IPS DF 19.7 (cell line): ENCODE measurements at places on chromosomes 12 and 14.
A peak's percentile ranks its signal among the peaks of the same experiment; 100 is the strongest.

DNA sequence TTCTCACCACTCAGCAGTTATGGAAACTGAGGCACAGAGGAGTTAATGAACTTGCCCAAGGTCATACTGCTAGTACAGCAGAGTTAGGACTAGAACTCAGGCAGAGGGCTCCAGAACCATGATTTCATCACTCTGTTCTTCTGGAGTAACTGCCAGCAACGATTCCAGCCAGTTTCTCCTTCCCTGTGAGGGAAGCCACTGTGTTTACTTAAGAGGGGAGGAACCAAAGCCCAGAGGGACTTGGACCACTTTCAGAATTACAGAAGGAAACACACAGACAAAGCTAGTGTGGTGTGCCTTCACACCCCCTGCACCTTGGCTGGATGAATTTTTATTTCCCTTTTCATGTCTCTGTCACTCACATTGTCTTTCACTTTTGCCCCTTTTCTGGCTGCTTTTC is 398.2 kb downstream of the DPF3 start:
- DNase-seq, result no peak

DNA sequence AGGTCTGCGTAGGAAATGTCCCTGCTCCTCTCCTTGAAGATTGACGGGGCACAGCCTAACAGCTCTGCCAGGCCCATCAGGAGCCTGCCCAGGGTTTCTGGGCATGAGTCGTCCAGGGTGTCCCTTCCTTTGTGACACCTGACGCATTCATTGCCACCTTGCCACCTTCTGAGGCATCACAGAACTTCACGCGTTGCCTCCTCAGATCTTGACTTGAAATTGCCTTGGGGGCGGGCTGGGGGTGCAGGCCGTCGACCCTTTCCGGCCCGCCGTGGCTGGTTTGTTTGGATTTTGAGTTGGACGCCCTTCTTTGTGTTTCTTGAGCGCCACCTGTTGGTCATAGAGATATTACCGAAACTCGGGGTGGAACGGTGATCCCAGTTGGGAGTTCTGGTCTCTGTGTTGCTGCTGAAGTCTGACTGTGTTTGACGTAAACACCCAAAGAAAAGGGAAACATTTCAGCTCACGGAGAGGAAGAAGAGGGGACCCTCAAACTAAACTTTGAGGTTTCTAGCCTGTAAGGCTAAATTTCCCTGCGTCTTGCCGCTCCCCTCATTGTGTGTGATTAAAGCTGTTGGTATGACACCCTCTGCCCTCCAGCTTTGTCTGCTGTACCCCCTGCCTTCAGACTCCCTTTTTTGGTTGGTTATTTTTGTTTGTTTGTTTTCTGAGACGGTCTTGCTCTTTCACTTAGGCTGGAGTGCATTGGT is 44.6 kb downstream of the MLXIP start:
- DNase-seq, result no peak

- peak; percentile 9 for DNase-seq
Measured at GRCh38 chr14:66216763-66217162, 269.4 kb upstream of the CCDC196 start.

DNA sequence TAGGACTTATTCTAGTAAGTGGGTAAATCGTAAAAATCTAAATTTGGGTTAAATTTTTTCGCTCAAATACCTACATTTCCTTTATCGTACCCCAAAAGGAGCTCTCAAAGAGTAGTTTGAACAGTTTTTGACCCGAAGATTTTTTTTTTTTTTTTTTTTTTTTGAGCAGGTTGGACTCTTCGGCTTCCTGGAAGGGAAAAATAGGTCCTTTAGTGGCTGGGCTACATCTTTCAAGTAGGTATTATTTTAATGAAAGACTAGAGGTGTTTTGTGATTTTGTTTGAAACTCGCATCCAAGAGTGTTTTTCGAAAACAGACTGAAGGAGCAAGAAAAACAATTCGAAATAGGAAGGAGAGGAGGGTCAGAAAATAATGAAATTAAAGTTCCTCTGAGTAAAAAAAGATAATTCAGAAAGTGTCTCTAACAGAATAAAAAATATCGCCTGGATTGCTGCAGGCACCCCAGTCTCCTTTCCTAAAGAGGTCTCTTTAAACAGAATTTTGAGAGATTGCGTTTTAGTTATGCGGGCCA is 6.0 kb downstream of the CDKN1B start:
- DNase-seq, result no peak

DNA sequence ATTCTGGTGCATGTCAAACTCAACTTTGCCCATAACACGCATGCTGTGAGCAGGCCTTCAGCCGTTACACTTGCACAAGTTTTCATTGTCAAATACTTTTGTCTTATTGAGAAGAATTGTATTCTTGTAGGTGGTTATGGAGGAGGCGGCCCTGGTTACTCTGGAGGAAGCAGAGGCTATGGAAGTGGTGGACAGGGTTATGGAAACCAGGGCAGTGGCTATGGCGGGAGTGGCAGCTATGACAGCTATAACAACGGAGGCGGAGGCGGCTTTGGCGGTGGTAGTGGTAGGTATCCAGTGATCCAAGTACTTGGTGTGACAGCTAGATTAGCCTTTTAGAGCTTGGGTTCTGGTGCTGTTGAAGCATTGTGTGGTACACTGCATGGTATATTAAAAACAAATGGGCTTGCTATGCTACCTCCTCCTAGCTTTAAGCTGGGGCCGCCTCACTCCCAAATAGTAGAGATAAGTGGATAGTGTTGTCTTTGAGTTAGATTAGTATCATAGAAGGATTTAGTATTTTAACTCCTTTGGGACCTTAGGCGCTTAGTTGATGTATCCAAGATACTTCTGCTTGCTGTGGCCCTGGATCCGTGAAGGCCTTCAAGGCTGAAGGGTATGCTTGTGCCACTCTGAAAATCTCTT is 2.5 kb downstream of the HNRNPA1 start:
- DNase-seq, result no peak

DNA sequence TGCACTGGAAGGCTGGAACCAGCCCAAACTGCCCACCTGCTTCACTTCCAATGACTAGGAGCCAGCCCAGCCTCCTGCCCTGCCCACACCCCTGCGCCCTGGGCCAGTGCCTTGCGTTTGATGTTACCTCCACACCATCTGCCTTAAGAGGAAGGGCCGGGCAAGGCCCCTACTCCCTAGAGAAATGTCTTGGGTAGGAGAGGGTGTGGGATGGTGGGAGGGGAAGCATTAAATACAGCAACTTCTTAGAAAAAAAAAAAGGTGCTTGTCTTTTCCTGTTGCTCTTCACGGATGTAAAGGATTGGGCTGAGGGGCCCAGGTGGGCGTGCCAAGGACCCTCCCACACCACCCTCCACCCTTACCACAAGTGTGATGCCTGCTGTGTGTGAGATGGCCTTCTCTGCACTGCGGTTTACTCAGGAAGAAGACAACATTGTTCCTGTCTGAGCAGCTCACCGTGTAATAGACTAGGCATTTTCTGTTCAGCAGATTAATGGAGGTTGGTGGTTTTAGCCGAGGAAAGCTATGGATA is 99.9 kb downstream of the NINJ2 start:
- no peak for DNase-seq

DNA sequence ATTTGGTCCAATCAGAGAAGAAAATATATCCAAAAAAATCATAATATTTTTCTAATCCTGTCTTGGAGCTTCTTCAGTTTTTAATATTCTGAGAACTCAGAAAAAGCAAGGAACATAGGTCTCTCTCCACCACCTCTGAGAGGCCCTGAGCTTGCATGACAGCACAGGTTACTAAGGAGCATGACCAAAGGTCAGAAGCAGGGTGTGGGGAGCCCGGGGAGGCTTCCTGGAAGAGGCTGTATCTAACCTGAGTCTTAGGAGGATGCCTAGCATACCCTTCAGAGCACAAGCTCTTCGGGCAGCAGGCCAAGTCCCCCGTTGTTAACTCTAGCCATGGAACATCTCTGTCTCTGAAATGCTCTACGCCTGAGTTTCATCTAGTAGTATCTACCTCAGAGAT is 15.7 kb upstream of the STON2 start:
- DNase-seq, result no peak

GRCh38 chr12:1115484-1116231 is 124.6 kb downstream of the ERC1 start:
- DNase-seq, result no peak

DNA sequence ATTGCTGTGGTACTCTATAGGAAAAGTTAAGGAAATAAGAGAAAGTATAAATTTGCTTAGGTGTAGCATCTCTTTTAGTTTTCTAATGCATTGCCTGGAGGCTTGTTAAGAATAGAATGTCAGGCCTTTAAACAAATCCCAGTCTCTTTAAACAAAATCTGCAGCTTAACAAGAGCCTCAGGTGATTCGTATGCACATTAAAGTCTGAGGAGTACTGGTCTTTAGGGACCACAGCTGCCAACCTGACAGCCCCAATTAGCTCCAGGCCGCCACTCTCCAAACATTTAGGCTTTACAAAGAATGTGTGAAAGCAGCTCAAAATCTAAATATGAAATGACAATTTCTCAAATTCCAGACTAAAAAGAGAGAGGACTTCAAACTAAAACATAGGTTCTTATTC is 35.7 kb downstream of the PAWR start:
- no peak for DNase-seq

- no peak for DNase-seq
Measured at GRCh38 chr14:26963711-26964110, 365.9 kb upstream of the NOVA1 start.

GRCh38 chr12:98058838-98059237 is 456.6 kb upstream of the TMPO start:
- DNase-seq, result no peak

- DNase-seq, result no peak
Measured at GRCh38 chr14:28772613-28773012, 6.0 kb downstream of the FOXG1 start.

DNA sequence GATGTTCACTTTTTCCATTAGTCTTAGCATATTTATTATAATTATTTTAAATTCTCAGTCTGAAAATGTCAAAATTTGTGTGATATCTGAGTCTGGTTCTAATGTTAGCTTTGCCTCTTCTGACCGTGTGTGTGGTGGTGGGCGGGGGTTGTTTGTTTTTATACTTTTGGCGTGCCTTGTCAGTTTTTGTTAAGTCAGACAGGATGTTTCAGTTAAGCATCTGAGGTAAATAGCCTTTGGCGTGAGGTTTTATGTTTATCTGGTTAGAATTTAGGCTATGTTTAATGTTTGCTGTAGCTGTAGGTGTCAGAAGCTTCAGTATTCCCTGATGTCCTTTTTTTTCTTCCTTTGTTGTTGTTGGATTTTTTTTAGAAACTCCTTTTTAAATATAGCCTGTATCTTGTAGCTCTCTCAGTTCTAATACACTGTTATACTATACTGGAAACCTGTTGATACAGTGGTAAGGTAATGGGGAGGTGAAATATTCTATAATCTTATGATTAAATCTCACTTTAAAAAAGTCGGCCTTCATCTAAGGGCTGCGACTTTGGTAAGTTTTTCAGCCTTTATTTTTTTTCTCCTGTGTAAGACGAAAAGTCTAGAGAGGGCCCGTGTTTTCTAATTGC is 111.6 kb downstream of the SCAF11 start:
- DNase-seq, result no peak

DNA sequence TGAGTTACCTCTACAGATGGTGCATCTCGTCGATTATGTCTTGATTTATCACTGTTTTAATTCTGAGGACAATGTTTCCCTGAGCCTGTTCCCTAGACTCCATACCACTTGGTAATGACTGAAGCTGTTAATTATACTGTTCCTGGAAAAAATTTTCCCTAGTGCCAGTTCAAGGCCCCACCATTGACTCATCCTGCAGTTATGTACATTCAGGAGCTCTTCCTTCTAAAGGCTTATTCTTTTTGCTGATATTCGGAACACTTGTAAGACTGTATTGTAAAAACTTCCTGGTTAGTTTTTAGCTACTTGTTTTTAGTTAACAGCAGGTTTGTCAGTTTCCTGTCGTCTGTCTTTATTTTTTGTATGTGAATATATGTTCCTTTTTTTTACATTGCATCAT is 30.4 kb upstream of the PPP2R5E start:
- DNase-seq, result no peak

DNA sequence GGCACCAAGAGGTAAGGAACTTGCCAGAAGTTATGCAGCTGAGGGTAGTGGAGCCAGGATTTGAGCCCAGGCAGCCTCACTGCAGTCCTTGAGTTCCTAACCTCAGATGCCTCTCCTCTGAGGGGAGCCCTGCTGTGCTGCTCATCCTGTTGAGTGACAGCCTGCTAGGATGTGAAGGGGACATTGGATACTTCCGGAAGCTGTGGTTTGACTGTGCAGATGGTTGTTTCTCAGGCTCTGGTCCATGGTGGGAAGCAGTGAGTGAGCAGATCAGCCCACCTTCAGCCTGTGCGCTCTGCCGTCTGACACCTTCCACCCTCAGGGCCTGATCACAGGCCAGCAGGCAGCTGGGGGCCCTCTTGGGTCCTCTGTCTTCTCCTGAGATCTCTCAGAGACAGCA is 253.2 kb downstream of the CACNA1C start:
- DNase-seq, result no peak
